ENCODE measurements at places on chromosomes 6 and 20.

- DNase-seq: no peak
Measured at GRCh38 chr6:166587631-166588413, 1.3 kb upstream of the RAMACL start.

GRCh38 chr20:25547063-25547462 is 38.3 kb downstream of the NINL start:
- no peak for DNase-seq

- no peak for DNase-seq
Measured at GRCh38 chr6:132063204-132063603, 112.0 kb upstream of the CCN2 start.

DNA sequence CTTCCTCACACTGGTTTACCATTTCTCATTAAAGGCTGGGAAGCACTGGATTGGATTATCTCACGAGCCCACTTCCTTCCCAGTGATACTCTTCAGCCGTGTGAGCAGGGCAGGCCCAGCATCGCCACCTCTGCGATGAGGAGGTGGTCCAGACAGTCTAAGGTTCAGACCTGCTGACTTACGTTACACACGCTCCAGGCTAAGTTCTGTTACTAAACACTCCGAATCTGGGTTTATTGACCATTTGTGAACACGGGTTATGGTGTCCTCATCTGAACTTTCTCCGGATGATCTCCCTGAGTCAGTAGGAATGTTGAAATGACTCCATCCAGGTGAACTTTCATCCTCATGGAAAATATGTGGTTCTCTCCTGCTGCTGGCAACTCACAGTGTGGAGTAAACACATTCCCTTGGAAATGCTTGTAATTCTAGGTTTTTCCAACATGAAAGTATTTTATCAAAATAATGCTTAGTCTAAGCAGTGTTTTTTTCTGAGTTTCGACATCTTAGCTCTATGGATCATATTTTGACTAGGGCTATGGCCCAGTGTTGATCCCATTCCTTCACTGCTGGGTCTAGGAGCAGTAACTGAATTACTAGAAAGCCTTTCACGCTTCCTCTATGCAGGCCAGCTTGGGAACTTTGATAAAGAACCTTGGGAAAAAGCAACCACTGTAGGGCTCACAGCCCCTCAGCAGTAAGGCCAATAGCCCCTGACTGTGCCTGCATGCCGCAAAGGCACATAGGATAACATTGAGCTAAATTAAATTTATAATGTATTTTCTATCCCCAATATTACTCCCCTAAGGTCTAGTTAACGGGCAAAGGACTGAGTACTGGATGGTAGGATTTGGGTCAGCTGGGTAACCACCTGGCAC is 37.7 kb upstream of the PXDC1 start:
- no peak for DNase-seq

- no peak for DNase-seq
Measured at GRCh38 chr6:54758340-54758739, 88.2 kb upstream of the FAM83B start.

DNA sequence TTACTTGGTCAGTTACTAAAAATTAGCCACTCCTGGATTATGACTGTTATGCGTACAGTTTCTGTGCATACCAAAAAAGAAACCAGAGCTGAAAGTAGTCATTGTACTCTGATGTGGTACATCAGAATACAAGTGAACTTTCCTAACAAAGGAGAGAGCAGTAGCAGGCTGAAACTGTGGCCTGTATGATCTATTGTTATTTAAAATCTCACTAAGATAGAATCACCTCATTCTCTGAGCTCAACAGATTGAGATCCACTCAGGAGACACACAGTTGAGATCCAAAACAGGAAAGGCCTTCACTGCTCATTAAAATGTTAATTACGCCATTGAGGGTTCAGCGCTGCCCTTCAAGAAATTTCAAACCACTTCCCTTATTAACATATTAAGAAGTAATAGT is 576.4 kb downstream of the LMBRD1 start:
- DNase-seq: no peak

DNA sequence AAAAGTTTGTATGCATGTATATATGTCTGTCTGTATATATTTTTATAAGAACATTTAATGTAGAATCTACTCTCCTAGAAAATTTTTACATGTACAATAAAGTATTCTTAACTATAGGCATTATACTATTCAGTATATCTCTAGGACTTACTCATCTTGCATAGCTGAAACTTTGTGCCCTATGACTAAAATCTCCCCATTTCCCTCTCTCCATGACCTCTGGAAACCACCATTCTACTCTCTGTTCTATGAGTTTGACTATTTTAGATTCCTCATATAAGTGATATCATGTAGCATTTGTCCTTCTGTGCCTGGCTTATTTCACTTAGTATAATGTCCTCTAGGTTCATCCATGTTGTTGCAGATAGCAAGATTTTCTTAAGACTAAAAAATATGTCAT is 205.1 kb upstream of the SMLR1 start:
- DNase-seq: no peak
